ENCODE measurements at places on chromosomes 2 and 18.

DNA sequence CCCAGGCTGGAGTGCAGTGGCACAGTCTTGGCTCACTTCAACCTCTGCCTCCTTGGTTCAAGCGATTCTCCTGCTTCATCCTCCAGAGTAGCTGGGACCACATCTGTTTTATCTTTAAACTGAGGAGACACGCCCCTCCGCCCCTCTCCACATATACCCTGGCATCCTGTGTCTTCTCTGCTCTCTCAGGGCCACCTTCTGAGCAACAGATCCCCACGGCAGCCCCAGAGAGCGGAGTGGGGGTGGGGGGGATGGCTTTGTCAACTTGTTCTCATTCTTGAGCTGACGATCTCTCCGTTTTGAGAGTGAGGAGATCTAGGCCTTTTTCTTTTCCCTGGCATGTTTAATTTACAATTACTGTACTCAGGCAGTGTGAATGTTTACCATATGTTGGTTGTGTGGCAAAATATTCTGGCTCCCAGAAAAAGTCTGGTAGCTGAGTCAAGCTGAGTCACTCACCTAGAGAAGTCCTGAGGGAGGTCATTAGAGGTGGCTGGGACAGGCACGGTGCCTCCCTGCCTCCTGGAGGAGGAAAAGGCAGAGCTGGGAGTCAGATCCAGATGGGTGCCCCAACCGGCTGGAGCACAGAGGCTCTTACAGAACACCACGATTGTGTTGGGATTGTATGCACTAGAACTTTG lies 19.5 kb upstream of the ID2 start:
- no peak for DNase-seq

- DNase-seq, result no peak
Measured at GRCh38 chr2:70442301-70443077, 111.1 kb downstream of the TGFA start.

GRCh38 chr2:20986024-20986939 lies 57.6 kb downstream of the APOB start:
- no peak for DNase-seq

GRCh38 chr2:68742626-68743415 lies 8.2 kb downstream of the ARHGAP25 start:
- no peak for DNase-seq

GRCh38 chr2:62393293-62393692 lies 112.7 kb downstream of the TMEM17 start:
- no peak for DNase-seq

DNA sequence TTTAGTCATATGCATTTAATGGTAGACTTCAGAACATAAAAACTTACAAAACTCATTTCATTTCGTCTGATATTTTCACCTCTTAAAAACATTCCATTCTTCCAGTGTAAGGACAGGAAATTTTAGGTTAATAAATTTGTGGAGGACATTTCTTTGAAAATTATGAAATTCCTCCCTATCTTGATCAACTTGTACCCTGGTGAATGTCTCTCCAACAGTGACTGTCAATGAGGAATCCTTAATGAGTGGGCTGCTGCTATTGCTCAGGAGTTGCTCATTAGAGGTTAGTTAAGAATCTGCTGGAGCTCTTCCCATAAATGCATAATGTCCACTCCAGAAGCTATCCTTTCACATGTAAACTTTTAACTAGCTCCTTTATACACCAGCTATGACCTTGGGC lies 69.1 kb downstream of the LRP1B start:
- no peak for DNase-seq

Data from stimulated activated CD4-positive, alpha-beta T cell treated with anti-CD3 and anti-CD28 coated beads, TNF-alpha, amount 100 ng/mL, for 1 hour (primary cell).